ENCODE measurements at places on chromosomes 2 and 18.

- DNase-seq, result no peak
These were observed 806.5 kb downstream of the TDRD15 start for GRCh38 chr2:21930226-21930625.

DNA sequence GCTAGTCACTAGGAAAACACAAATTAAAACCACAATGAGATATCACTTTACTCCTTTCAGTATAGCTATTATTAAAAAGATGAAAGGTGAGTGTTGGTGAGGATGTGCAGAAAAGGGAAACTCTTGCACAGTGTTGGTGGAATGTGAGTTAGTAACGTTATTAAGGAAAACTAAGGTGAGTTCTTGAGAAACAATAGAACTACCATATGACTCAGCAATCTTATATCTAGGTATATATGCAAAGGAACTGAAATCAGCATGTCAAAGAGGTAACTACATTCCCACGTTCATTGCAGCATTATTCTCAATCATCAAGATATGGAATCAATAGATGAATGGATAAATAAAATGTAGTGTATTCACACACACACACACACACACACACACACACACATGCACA is 117.3 kb upstream of the HNMT start:
- DNase-seq, result no peak

DNA sequence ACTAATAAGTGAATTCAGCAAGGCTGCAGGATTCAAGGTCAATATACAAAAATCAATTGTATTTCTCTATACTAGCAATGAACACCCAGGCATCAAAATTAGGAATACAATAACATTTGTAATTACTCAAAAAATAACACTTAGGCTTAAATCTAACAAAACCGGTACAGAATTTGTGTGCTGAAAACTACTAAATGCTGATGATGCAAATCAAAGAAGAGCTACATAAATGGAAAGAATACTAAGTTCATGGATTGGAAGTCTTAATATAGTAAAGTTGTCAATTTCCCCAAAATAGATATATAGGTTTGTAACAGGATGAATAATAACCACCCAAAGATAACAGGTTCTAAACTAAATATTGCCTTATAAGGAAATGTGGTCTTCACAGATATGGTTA is 286.5 kb downstream of the ALK start:
- DNase-seq, result no peak

DNA sequence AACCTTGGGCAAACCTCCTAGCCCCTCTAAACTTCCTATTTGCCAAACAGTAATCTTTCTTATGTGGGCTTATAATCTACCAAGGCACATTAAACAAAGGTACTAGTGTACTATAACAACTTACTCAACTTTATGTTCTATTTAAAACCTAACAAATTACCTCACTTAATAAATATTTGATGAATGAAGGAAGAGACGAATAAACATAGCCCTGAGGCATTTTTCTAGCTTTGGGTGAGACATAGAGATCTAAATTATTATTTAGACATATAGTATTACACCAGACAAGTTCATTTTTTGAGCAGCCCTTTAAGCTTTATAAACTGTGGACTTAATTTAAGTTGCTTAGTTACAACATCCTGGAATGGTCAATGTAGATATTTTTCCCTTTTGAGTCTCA is 104.6 kb downstream of the UNC80 start:
- DNase-seq, result no peak

DNA sequence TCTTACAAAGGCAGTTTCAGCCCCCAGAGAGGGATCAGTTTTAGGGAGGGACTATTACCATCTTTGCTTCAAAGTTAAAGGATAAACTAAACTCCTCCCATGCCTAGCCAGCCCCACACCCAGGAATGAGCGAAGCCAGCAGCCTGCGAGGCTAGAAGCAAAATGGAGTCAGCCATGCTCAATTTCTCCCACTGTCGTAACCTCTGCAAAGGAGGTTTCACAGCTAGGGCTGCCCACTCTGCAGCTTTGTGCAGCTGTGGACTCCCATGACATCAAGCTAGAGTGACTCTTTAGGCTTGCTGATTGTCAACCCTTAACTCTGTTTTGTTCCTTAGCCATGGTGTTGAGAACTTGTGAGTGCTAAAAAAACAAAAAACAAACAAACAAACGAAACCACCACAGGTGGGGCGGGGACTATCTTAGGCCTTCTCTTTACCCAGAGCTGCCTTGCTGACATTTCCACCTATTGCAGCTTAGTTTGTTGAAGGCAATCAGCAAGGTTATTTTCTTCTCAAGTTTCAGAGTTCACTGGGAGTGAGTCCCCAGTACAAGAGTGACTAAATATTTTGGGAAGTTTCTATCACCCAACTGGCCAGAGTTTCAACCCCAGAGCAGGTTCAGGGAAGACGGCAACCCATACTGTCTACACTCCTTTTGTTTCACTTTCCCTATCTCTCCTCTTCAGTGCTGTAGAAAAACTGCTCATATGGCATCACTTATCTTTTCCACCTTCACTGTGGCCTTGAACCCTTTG is 592.1 kb downstream of the XIRP2 start:
- DNase-seq, result no peak

- DNase-seq, result no peak
These were observed 152.9 kb downstream of the ARL4C start for GRCh38 chr2:234344012-234344411.

DNA sequence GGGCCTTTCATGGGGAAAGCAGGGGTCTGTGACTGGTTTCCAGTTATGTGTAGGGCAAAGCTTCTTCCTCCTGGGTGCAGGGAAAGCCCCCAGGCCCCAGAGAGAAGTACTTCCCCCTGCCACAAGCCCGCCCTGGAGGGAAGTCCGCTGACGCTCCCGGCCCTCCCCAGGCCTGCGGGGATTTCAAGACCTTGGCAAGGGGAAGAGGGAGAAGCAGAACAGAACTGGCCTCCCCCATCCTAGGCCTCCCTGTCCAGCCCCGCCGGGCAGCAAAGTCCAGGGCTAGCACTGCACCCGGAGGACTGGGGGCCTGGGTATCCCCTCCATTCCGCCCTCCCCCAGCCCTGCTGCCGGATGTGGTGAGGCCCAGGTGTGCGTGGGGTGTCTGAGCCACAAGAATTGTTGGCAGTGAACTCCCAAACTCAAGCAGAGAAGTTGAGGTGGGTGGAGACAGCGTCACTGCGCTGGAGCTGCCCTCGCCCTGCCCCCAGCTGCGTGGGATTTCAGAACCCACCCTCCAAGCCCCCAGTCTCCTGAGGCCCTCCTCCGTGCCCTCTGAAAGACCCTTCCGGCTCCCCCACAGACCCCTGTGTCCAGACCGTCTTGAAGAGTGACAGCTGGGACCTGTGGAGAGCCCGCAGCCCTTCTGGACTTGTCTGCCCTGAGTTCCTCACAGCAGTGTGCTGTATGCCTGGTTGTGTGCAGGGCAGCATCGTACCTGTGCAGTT is 1.1 kb upstream of the DUSP2 start:
- no peak for DNase-seq

GRCh38 chr2:25566694-25567093 is 106.7 kb downstream of the DTNB start:
- no peak for DNase-seq

DNA sequence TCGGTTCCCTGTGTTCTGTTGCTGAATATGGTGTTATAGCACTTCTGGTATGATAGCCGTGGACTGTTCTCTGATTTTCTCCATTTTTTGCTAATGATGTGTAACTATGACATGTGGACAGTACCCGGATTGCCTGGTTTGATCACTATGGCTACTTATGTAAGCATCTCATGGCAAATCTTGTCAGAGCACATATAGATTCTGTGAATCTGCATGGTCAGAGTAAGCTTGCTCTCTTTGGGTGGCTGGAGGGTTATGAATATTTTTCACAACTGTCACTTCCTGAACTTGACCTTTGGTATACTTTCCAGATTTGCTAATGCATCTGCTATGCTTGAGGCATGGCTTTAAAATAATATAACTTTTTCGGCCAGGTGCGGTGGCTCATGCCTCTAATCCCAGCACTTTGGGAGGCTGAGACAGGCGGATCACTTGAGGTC is 36.8 kb upstream of the ATP8B1 start:
- no peak for DNase-seq

GRCh38 chr18:64807560-64807959 is 658.7 kb upstream of the LINC00305 start:
- DNase-seq, result peak; percentile 67

DNA sequence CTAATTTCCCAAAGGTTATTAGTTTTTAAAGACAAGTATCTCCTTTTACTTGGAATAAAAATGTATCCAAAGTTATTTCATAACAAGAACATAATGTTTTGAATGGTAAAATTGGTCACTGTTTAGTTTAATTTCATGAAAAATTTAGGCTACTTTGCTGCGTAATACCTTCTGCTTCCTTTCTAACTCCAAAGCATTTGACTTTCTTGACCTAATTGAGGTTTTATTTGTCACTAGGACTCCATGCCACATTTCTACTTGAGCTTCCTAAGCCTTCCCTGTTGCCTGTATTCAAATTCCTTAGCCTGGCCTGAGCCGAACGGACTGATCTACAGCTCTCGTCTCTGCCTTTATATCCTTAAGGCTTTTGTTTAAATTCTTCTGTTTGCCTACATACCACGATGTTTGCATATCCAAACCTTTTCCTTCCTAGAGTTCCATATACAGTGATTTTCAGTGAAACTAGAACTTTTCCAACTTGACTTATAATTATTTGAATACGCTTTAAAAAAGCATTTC is 25.1 kb downstream of the ARMC9 start:
- DNase-seq, result no peak

- DNase-seq, result no peak
These were observed 328 bp downstream of the DTYMK start for GRCh38 chr2:241686324-241686649.

- DNase-seq, result no peak
These were observed 38.2 kb upstream of the MAL start for GRCh38 chr2:94987074-94988020.

DNA sequence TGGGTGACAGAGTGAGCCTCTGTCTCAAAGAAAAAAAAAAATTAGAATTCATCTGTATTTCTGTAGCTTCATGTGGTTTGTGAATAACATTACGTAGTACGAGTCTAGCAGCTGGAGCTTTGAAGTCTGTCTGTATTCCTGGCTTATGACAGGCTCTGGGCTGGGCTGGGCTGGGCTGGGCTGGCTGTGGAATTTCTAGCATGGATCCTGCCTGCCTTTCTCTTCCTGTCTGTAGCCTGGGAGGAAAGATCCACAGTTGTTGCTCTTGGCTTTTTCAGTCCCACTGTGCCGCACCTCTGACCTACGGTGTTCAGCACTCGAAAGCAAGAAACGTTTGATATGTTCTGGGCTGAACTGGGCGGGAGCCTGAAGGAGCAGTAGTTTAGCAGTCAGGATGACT is 55.4 kb downstream of the BOLA3 start:
- DNase-seq, result no peak

GRCh38 chr2:152477347-152478092 is 142.5 kb downstream of the FMNL2 start:
- DNase-seq, result no peak

DNA sequence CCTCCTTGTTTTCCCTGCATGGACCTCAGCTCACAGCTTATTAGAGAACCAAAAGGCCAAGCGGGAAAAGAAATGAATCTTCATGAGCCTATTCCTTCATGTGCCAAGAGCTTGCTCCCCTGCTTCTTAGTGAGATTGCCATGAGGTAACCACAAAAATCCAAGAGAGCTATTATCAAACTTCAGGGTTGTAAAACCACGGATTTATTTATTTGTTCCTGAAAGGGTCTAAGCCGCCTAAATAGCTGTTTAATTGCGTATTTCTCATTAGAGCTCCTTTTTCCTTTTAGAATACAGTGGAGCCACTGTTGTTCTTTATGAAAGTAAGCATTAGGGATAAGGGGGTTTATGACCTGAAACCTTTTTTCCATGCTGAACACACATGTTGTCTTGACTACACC is 58.0 kb downstream of the SRD5A2 start:
- no peak for DNase-seq

- no peak for DNase-seq
These were observed 266.3 kb downstream of the MREG start for GRCh38 chr2:215746887-215747615.

DNA sequence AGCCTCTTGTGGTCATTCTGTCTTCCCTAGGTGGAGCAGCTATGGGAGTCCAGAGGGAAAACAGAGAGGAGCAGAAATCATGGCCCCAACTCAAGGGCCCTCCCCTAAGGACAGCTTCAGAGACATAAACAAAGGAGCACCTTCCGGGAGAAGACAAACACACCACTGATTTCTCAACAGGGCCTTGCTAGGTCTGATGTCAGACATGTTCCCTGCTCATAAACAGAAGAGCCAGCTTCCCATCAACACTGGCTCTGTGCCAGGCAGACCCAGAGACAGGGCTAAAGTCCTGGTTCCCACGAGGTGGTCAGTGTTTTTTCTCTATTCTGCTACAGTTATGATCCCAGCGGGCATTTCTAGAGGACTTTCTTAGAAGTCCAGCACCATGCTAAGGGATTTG is 19.3 kb downstream of the CXCR2 start:
- DNase-seq, result no peak

GRCh38 chr2:109057686-109058085 is 68.7 kb upstream of the EDAR start:
- no peak for DNase-seq

GRCh38 chr2:206974551-206974950 is 35.2 kb downstream of the CPO start:
- DNase-seq, result no peak

DNA sequence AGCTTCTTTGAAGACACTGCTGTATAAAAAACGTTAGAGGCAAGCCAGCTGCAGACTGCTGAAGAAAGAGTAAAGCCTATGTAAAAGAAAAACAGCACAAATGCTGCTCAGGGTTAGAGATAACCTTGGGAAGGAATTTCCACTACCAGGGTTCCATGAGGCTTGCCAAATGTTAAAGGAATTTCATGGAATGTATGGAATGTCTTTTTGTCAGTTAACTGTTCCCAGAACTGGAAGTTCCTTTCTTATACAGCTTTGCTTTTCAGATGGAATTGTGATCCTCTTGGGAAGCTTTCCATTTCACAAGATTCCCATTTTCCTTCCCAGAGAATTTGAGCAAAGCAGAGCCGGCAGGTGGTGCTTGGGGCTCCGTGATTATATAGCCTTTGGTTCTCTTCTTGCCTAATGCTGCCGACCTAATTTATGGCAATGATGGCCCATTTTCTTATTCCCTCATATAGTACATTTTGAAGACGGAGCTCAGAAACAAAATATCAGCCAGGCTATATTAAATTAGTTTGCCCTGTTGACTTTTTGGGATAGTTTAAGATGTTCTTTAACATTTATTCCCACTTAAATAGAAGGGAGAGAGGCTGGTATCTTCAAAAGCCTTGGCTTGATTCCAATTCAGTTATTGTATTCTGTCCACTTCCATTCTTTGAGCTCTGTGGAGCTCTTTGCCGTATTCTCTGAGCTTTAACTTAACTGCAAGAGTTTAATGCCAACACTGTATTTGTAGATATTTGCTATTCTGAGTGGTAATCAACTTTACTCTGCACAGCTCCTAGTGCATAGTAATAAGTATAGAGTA is 162.3 kb downstream of the PHLPP1 start:
- no peak for DNase-seq

- DNase-seq, result no peak
These were observed 107.0 kb downstream of the RNF144A start for GRCh38 chr2:7024261-7024660.

GRCh38 chr2:75055142-75055819 is 96.8 kb downstream of the POLE4 start:
- DNase-seq, result no peak

Measured in NCI-H1694 (cell line).